ENCODE measurements at places on chromosomes 5 and 9.

DNA sequence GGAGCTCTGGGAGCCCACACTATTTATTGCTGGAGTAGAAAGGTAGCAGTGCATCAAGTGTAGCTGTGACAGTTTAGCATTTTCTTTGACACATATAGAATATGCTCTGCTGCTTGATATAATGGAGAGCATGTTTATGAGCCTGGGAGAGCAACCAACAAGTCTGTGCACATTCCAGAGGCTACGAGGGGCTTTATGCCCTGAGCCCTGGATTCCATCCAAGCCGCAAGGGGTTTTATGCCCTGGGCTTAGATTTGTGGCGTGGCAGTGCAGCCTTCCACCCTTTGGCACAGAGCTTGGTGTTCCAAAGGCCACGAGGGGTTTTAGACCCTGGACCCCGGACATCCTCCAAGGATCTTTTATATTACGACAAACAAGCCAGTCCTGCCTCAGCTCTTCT lies 14.6 kb downstream of the CDH6 start:
- DNase-seq: no peak

DNA sequence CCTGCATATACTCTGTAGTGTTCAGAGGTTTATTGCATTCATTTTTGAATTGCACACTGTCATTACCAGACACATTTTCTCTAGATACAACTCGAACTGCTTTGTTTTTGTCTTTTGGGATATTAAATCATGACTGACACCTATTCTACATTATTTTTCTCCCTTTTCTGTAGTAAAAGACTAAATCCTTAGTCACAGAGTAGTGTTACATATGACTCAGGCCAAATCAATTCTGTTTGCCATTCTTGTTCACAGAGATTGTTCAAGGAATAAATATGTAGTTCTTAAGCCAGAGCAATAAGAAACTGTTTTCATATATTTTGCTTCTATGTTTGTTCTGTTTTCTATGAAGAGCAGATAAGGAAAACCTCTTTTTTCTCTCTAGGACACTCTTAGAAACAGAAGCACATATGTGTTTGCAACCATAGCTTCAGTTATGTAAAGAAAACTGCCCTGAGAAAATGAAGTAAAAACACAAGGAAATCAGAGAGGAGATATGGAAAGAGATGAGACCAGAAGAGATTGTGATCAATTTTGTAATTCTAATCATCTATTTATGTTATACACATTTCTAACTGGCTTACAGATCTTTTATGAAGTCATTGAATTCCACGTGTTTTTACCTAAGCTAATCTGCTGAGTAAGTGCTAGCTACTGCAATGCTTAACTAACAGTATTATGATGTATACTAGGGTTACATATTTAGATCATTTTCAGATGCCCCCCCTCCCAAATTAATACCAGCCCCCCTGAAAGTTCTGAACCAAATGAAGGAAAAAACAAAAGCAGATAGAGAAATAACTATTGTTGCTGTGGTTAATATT lies 1995.6 kb upstream of the CDH6 start:
- no peak for DNase-seq

GRCh38 chr5:65830856-65831255 lies 95.5 kb upstream of the ERBIN start:
- no peak for DNase-seq

GRCh38 chr5:9582406-9582805 lies 36.5 kb upstream of the SEMA5A start:
- no peak for DNase-seq

- DNase-seq: no peak
Observed at GRCh38 chr9:134486143-134486591, 155.4 kb upstream of the COL5A1 start.

GRCh38 chr5:132225165-132226032 lies 2.3 kb downstream of the P4HA2 start:
- DNase-seq: peak; percentile 17

DNA sequence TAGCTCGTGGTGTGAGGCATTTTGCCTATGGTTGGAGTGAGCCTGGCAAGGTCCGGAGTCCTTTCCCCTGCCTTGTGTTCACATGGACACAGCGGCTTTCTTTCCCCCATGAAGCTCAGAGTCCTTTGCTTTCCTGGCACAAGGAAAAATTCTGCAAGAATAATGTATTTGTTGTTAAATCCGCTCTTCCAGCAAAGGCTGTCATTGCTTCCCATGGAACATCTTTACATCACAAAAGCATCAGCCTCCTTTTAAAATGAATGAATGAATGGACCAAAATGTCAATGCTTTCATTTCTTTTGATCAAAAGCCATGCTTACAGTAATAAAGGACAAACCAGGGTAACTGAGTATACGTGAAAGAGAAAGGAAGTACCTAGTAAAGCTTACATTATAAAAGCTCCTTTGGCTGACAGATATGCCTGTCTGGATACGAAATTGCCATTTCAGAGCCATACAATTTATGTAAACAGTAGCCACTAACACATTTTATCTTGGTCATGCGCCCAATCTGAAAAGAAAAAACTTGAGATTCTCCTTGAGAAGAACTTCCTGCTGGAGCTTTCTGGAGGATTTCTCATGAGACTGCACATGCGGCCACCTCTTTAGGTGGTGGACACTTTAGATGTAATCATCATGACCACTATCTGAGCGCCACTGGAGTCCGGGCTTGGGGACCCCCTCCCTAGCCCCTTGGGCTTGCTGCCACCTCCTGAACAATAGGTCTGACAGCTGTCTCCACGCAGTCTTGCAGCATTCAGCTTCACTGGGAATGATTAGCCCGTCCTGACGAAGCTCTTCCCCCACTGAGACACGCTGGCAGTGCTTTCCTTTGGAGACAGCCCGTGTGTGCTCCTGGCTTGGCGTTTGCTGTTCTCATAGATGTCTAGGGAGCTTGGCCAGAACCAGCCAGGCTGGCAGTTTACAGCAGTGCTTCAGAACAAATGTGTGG lies 355.9 kb downstream of the ADAMTS6 start:
- DNase-seq: no peak

DNA sequence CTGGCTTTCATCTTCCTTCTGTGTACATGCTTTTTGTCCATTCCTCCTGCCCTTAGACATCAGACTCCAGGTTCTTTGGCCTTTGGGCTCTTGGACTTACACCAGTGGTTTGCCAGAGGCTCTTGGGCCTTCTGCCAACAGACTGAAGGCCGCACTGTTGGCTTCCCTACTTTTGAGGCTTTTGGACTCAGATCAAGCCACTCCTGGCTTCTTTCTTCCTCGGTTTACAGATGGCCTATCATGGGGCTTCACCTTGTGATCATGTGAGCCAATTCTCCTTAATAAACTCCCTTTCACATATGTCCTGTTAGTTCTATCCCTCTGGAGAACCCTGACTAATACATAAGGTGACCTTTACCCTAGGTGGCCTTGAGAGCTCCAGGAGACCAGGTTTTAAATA lies 189.1 kb upstream of the CCNG1 start:
- DNase-seq: no peak

DNA sequence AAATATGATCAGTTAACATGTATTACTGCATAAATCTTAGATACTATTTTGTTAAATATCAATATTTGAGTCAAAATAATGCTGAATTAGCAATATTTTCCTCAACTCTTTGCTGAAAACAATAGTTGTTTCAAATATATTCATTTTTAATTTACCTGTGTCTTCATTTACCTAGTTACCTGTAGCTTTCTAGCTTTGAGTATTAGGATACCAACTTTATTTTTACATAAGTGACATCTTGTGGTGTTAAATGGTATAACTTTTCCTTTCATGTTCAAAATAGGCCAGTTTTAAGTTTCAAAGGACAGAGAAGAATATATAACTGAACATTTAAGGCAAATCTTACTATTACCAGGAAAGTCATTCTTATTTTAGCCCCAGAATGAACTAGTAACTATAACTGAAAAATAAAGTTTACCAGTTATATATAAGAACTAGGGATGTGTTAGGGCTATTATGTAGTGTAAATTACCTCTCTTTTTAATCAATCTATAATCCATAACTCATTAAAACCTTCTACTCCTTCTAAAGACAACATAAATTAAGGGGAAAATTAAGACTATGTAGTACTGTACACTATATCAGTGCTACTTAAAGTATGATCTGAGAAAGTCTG lies 25.3 kb downstream of the AP3B1 start:
- peak; percentile 22 for DNase-seq
